Chondrocyte (in vitro differentiated cells): ENCODE measurements at places on chromosomes 13 and 19. TPM values are rescaled to one million over a fixed set of nuclear protein-coding genes. Genes with fewer than 3 reads are reported as not detected.
A peak's percentile ranks its signal among the peaks of the same experiment; 100 is the strongest.

- H3K27ac ChIP-seq: no peak overlapping the region
- H3K36me3 ChIP-seq: no peaks in the 10 kb centered on the region
- no peak overlapping the region for H3K4me3 ChIP-seq
- peaks cover 9% of the 10 kb centered on the region for H3K4me1 ChIP-seq
- no peak for DNase-seq
Measured at GRCh38 chr19:48779636-48780035, 24.3 kb downstream of the FGF21 start.

- H3K36me3 ChIP-seq: peaks cover 2% of the 10 kb centered on the region
- no peak overlapping the region for H3K27ac ChIP-seq
- no peak for DNase-seq
- peaks cover 18% of the 10 kb centered on the region for H3K4me1 ChIP-seq
Measured at GRCh38 chr19:42121036-42121621, 11.1 kb downstream of the POU2F2 start.

GRCh38 chr13:71021825-71022422, 845.1 kb downstream of the DACH1 start:
- H3K4me1 ChIP-seq: no peaks in the 10 kb centered on the region
- no peaks in the 10 kb centered on the region for H3K27me3 ChIP-seq
- no peak overlapping the region for H3K4me3 ChIP-seq
- DNase-seq: no peak

DNA sequence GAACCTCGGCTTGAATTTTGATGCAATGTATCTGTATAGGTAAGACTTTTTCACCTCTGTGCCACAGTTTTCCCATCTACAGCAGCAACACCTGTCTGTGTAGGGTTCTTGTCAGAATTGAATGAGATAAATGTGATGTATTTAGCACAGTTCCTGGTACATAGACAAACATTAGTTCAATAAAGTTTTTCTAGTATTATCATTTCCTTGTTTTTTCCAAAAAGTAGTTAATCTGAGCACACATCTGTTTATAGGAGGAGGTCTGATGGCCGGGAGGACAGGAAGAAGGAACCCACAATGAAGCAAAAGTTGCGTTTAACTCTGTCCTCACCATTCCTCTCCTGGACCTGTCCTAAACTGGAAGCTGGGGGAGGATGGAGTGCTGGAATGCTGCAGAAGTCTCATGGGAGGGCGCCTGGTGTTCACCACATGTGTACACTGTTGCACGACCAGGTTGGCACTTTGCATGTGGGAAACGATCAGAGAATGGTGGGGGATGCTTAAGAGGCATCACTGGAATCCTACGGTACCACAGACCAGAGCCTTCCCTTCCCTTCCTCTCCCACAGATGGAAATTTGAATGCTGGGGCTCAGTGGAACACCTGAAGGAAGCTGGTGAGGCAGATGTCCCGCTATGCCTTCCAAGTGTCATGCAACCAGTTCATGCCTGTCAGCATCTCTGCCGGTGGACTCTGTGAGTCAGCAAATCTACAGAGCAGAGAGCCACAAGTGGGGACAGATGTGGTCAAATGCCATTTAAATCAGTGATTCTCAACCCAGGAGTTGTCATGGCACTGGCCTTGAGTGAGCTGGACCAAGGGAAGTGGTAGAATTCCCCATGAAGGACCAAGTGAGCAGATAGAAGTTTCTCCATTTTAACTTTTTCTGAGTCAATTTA, 315.6 kb downstream of the DLEU7 start:
- peaks cover 55% of the 10 kb centered on the region for H3K4me1 ChIP-seq

The SERTM1 gene
- total RNA-seq: not detected in 3 replicates

GRCh38 chr13:43545317-43545874, 241.4 kb downstream of the ENOX1 start:
- H3K27me3 ChIP-seq: no peaks in the 10 kb centered on the region
- H3K4me1 ChIP-seq: no peaks in the 10 kb centered on the region
- DNase-seq: no peak
- H3K27ac ChIP-seq: no peak overlapping the region
- no peaks in the 10 kb centered on the region for H3K36me3 ChIP-seq
- H3K4me3 ChIP-seq: no peak overlapping the region

The ZNF66 gene
- total RNA-seq: 1.3 to 6.1 TPM (median 3.2 TPM) in 3 replicates

The TNFSF9 gene
- total RNA-seq: 5.9 to 6.9 TPM (median 6.7 TPM) in 3 replicates

- no peak overlapping the region for H3K4me3 ChIP-seq
- no peaks in the 10 kb centered on the region for H3K27me3 ChIP-seq
- peak; percentile 10 for DNase-seq
Measured at GRCh38 chr19:47093841-47094240, 19.7 kb downstream of the ZC3H4 start.

GRCh38 chr13:72186730-72187422, 319.9 kb upstream of the DACH1 start:
- H3K4me3 ChIP-seq: no peak overlapping the region
- H3K36me3 ChIP-seq: no peaks in the 10 kb centered on the region
- H3K27ac ChIP-seq: no peak overlapping the region
- H3K27me3 ChIP-seq: peaks cover 5% of the 10 kb centered on the region
- no peak for DNase-seq

GRCh38 chr13:29105779-29106178, 285.6 kb downstream of the MTUS2 start:
- peaks cover 10% of the 10 kb centered on the region for H3K27me3 ChIP-seq
- H3K4me1 ChIP-seq: no peaks in the 10 kb centered on the region
- H3K36me3 ChIP-seq: no peaks in the 10 kb centered on the region
- H3K27ac ChIP-seq: no peak overlapping the region

DNA sequence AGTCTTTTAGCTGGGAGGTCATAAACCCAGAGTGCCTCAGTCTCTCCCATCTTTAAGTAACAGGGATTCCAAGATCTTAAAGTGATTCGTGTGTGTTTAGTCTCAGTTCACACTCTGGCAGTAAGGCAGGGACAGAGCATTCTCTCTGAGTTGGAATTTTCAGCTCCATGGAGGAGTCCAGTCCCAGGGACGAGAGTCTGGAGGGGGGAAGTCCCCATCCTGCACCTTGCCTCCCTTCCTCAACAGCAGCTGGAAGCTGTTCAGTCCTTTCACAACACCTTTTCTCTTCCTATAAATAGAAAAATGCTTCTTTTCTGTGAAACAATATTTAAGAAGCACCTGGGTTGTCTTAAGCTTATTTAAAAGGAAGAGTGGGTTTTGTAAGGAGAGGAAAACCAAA, 82.0 kb downstream of the KLF5 start:
- peaks cover 2% of the 10 kb centered on the region for H3K36me3 ChIP-seq
- H3K4me1 ChIP-seq: peaks cover 14% of the 10 kb centered on the region
- H3K27me3 ChIP-seq: no peaks in the 10 kb centered on the region
- H3K27ac ChIP-seq: no peak overlapping the region
- no peak for DNase-seq

The AP1M2 gene
- 0.45 TPM in 1 of 3 replicates, not detected in the others for total RNA-seq

GRCh38 chr19:35285095-35285449, 2.7 kb downstream of the HAMP start:
- no peak overlapping the region for H3K27ac ChIP-seq
- no peak for DNase-seq
- peaks cover 19% of the 10 kb centered on the region for H3K27me3 ChIP-seq
- H3K36me3 ChIP-seq: no peaks in the 10 kb centered on the region
- no peaks in the 10 kb centered on the region for H3K4me1 ChIP-seq

DNA sequence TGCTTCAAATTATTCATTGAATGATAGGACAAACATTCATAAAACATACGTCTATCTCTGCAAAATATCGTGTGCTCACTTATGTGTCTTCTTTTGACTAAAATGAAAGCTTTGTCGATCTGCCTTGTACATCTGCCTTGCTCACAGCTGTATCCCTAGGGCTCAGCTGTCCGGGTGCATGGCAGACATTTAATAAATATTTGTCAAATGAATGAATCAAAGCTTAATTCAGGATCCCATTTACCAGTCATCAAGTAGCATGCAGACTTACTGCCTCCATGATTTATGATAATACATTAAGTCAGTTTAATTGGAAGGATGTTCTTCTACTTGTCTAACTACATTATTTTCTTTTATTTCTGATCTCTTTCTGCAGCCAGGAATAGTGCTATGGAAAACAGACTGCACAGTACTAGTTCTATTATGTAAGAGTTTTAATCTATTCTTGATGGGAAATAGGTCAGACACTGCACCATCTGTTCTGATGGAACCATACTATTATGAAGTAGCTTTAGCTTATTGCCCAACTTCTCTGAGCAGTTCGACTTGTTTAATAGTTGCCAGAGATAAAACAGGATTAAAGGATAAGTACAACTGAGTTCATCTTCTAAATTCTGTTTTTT, 13.2 kb downstream of the SLC46A3 start:
- H3K36me3 ChIP-seq: peaks cover 21% of the 10 kb centered on the region
- no peak overlapping the region for H3K27ac ChIP-seq
- H3K4me3 ChIP-seq: no peak overlapping the region
- peaks cover 9% of the 10 kb centered on the region for H3K4me1 ChIP-seq
- no peak for DNase-seq
- H3K27me3 ChIP-seq: no peaks in the 10 kb centered on the region

- H3K36me3 ChIP-seq: no peaks in the 10 kb centered on the region
- H3K27me3 ChIP-seq: no peaks in the 10 kb centered on the region
- H3K4me3 ChIP-seq: no peak overlapping the region
- no peak for DNase-seq
- no peak overlapping the region for H3K27ac ChIP-seq
Measured at GRCh38 chr13:34462843-34463242, 479.2 kb upstream of the NBEA start.

GRCh38 chr13:48949566-48950500, 25.9 kb upstream of the FNDC3A start:
- no peak for DNase-seq
- H3K36me3 ChIP-seq: no peaks in the 10 kb centered on the region
- H3K4me3 ChIP-seq: no peak overlapping the region
- H3K27ac ChIP-seq: no peak overlapping the region
- H3K27me3 ChIP-seq: no peaks in the 10 kb centered on the region
- peaks cover 41% of the 10 kb centered on the region for H3K4me1 ChIP-seq

The ZSCAN4 gene
- total RNA-seq: not detected in 3 replicates

DNA sequence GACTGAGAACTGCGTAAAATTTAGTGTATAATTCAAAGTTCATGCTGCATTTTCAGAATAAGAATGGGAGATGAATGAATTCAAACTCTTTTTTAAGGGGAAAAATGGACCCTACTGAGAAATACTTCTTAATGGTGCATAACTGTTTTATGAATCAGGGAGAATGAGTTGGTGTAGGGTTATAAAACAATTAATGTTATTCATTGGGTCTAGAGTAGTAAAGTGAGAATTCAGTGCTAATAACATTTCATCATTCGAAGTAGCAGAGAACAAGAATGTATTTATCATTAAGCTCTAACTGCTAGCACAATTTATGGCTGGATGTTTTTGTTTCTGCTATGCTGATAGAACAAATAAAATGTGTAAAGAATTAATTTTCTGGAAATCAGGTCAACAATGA, 310.2 kb downstream of the SLITRK5 start:
- H3K4me1 ChIP-seq: peaks cover 4% of the 10 kb centered on the region
- H3K36me3 ChIP-seq: no peaks in the 10 kb centered on the region
- no peak overlapping the region for H3K27ac ChIP-seq

The FXYD3 gene
- total RNA-seq: not detected in 3 replicates

- H3K4me3 ChIP-seq: peak overlapping the region; percentile 74
- H3K4me1 ChIP-seq: peaks cover 5% of the 10 kb centered on the region
- no peak for DNase-seq
- H3K27ac ChIP-seq: no peak overlapping the region
- H3K36me3 ChIP-seq: no peaks in the 10 kb centered on the region
- peaks cover 48% of the 10 kb centered on the region for H3K27me3 ChIP-seq
Measured at GRCh38 chr13:77698201-77699058, 943 bp downstream of the SLAIN1 start.
